ENCODE measurements at places on chromosomes 7 and 10.
A peak's percentile ranks its signal among the peaks of the same experiment; 100 is the strongest.

DNA sequence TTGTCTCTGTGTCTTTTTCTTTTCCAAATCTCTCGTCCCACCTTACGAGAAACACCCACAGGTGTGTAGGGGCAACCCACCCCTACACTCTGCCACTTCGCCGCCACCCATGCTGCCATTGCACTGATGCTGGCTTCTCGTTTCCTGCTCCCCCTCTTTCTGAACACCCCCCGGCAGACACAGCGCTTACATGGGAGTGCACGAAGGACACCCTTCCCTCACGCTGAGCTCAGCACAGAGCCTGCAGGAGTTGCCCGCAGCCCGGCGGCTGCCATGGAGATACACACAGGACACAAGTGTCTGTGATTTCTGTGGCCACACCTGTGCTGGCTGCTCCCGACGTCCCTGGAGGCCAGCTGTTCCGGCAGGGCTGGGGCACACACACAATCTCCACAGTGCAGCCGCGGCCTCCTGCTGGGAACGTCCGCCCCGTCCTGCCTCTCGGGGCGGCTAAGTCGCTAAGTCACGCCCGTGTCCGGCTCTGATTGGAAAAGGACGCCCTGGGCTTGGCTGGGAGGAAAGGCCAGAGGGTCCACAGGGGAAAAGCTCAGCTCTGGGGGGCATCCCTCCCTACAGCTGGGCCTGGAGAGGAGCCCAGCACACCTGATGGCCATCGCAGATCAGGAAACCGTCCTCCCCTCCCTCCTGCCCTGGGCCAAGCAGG lies 349.8 kb downstream of the PTPRN2 start:
- no peak for DNase-seq

- DNase-seq = no peak
These were observed 161.0 kb downstream of the HERPUD2 start for GRCh38 chr7:35533902-35534301.

- no peak for DNase-seq
These were observed 53.6 kb upstream of the AOAH start for GRCh38 chr7:36777855-36778254.

DNA sequence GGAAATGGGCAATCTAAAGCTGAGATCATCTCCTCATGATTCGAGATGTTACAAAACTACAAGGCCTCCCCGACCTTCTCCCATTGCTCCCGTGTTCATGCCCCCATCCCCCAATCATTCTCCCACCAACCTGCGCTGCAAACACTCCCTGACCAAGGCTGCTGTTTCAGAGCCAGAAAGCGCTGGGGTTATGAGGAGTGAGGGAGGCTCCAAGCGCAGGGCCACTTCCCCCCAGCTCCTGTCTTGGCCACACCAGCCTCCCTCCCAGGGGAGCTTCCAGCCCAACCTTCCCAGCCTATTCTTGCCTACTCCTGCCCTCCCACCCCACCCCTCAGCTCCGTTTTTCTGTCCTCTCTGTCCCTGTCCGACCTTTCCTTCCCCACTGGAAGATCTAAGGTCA lies 14.7 kb upstream of the NODAL start:
- no peak for DNase-seq

- peak; percentile 16 for DNase-seq
These were observed at the start of gene CRPPA for GRCh38 chr7:16421333-16422102. Gene CRPPA, minus strand, starts transcription at chr7:16421538. Its CDS starts 216 bp downstream, at chr7:16421322.

GRCh38 chr7:105337529-105337928 lies 51.2 kb downstream of the SRPK2 start:
- no peak for DNase-seq

- no peak for DNase-seq
These were observed 712 bp upstream of the CPVL start for GRCh38 chr7:29146888-29147609.

DNA sequence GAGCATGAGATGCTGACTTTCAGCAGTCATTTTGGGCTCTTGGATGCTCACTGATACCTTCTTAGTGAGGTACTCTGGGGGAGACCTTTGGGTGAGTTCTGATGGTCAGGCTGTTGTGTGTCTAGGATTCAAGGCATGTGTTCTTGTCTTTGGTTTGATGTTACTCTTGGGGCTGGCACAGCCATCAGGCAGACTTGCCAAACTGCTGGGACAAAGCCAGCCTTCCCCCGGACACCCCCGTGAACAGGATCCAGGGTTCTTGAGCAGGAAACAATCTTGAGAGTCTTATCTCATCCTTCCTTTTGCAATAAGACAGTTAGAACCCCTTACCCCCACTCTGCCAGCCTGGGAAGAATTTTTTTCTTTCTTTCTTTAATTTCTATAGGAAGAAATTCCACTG lies 42.2 kb downstream of the SUFU start:
- DNase-seq = no peak

GRCh38 chr7:90173127-90173844 lies 19.0 kb downstream of the STEAP1 start:
- DNase-seq = no peak

GRCh38 chr7:142063551-142064442 lies 47.7 kb upstream of the MGAM2 start:
- DNase-seq = no peak

GRCh38 chr10:96672481-96673175 lies 47.7 kb downstream of the PIK3AP1 start:
- no peak for DNase-seq

DNA sequence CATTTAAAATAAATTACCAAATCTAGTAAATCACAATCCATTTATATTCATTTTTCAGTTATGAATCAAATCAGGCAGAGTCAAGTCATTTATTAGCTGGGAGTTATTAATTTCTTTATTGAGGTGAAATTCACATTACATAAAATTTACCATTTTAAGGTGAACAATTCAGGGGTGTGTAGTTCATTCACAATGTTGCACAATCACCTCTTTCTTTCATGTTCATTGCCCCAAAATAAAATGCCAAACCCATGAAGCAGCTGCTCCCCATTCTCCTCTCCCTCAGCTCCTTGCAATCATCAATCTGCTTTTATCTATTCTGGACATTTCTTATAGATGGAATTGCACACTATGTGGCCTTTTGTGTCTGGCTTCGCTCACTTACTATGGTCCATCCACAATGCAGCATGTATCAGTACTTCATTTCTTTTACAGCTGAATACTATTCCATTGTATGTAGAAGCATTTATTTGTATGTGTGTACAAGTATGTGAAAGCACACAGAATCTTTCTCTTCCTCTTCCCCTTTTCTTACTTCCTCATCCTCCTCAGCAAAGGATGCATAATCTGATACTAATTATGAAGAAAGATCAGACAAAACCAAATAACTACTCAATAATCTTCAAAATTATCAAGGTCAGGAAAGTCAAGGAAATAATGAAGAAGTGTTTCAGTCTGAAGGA lies 60.6 kb downstream of the LMBR1 start:
- DNase-seq = no peak

- DNase-seq = no peak
These were observed 260.7 kb upstream of the PRKCQ start for GRCh38 chr10:6840766-6841165.

GRCh38 chr7:44218418-44219201 lies 17.8 kb downstream of the YKT6 start:
- no peak for DNase-seq

DNA sequence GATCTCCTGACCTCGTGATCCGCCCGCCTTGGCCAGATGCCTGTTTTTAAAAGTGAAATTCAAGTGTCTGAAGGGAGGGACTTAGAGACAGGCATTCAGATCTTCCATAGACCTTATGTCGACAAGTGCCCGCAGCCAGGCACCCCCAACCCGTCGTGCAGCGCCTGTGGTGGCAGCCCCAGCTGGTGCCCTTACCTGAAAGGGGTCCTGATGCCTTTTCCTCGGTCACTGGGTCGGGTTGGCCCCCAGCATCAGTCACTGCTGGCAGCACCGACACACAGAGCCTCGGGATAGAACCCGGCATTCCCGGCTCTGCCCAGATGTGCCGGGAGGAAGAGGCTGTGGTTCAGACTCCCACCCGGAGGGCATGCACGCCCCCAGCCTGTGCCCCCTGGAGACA lies 23.3 kb downstream of the LRRC27 start:
- no peak for DNase-seq

- DNase-seq = no peak
These were observed 255.6 kb upstream of the BMPER start for GRCh38 chr7:33649476-33650441.

- no peak for DNase-seq
These were observed 76.0 kb downstream of the PCGF5 start for GRCh38 chr10:91296471-91296870.

- no peak for DNase-seq
These were observed 92.5 kb downstream of the TRIL start for GRCh38 chr7:28865601-28866144.

- no peak for DNase-seq
These were observed 25.4 kb upstream of the PAPSS2 start for GRCh38 chr10:87634311-87634710.

DNA sequence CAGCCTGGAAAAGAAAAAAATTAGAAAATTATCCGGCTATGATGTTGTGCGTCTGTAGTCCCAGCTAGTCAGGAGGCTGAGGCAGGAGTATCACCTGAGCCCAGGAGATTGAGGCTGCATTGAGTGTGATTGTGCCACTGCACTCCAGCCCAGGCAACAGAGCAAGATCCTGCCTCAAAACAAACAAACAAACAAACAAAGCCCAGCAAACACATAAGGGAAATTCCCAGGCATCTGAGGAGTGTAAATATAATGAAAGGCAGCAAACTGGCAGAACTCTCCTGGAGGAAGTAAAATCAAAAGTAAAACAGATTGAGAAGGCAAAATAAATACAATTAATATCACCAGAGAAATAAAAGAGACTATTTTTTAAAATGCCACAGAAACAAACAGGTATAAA lies 84.5 kb upstream of the ITGB1 start:
- DNase-seq = no peak

GRCh38 chr7:1555813-1556543 lies at the start of gene TMEM184A:
Gene TMEM184A, minus strand, starts transcription at chr7:1556205. Its CDS starts 721 bp downstream, at chr7:1555484.
- peak; percentile 25 for DNase-seq

- no peak for DNase-seq
These were observed 69.8 kb downstream of the CDK1 start for GRCh38 chr10:60848126-60848525.

DNA sequence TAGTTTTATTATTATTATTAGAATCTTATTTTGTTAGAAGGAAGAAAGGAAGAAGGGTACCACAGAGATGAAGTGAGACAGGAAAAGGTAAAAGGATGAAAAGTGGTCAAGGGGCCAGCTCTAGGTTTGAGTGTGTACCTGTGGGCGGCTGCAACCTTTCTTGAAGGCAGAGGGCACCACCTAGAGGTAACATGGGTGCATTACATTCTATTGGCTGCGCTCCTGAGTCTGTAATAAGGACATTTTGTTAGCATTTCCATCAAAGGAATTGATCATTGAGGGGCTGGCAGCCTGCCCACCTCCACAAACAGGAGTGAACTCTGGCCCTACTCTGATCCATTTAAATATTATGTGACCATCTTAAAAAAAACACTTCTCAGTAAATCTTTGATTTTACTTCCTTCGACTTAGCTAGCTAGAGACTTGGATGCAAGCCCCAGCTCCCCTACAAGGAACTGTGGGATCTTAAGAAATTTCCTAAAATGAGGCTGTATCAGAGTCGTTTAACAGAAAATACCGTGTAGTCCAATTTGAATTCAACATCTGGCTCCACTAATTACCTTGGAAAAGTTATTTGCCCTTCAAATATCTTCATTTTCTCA lies 610.4 kb downstream of the IPMK start:
- DNase-seq = no peak

GRCh38 chr10:24272374-24272773 lies 63.4 kb downstream of the KIAA1217 start:
- no peak for DNase-seq

- peak; percentile 29 for DNase-seq
These were observed at the start of gene SFXN2 for GRCh38 chr10:102714621-102715455. Gene SFXN2, plus strand, starts transcription at chr10:102714636. Its CDS starts 12,001 bp downstream, at chr10:102726637.

GRCh38 chr7:156327474-156327873 lies 313.1 kb upstream of the RNF32 start:
- no peak for DNase-seq

- no peak for DNase-seq
These were observed 76.9 kb upstream of the LANCL2 start for GRCh38 chr7:55288070-55288824.

- no peak for DNase-seq
These were observed 27.9 kb downstream of the BAIAP2L1 start for GRCh38 chr7:98372993-98373392.

DNA sequence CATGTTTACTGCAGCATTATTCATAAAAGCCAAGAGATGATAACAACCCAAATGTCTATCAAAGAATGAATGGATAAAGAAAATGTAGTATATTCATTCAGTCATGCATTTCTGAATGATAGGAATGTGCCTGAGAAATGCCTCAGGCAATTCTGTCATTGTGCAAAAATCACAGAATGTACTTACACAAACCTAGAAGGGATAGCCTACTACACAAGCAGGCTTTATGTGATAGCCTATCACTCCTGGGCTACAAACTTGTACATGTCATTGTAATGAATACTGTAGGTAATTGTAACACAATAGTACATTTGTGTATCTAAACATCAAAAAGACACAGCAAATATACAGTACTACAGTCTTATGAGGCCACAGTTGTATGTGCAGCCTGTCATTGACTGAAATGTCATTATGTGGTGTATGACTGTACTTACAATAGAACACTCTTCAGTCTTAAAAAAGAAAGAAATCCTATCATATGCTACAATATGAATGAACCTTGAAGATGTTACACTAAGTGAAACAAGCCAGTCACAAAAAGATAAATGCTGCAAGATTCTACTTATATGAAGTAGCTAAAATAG lies 141.8 kb upstream of the GPR22 start:
- no peak for DNase-seq

GRCh38 chr7:2838873-2839578 lies 5.1 kb downstream of the GNA12 start:
- no peak for DNase-seq

DNA sequence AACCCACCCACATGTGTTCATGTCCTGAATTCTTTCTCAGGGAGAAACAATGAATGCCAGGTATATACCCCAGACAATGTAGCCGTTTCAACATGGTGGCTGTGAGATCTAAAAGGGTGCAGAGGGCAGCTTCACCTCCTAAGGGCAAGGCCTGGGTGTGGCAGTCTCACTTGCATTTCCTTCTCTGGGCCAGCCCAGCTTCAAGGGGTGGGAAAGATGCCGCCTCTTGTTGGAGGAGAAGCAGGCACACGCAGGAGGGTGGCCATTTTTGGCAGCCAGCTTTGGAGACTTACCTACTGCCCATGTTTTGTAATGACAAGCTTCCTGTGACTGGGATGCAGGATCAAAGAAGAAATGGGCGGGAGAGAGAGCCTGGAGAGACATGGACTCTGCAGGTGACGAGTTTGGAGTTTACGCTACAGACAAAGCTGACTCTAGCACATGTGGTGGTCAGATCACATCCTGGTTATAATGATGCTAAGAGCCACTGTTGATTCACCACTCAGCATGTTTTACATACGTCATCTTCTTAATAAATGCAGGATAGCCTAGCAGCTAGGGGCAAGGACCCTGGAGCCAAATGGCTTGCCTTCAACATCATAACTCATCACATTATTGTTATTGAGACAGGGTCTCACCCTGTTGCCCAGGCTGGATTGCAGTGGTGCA lies 116.6 kb downstream of the ANLN start:
- DNase-seq = no peak
